Stimulated activated CD4-positive, alpha-beta T cell treated with anti-CD3 and anti-CD28 coated beads, TNF-alpha, amount 100 ng/mL, for 24 hours (primary cell): ENCODE measurements at places on chromosomes 7 and 10.

- peak; percentile 7 for DNase-seq
Measured at GRCh38 chr10:58299580-58299979, 30.6 kb downstream of the CISD1 start.

DNA sequence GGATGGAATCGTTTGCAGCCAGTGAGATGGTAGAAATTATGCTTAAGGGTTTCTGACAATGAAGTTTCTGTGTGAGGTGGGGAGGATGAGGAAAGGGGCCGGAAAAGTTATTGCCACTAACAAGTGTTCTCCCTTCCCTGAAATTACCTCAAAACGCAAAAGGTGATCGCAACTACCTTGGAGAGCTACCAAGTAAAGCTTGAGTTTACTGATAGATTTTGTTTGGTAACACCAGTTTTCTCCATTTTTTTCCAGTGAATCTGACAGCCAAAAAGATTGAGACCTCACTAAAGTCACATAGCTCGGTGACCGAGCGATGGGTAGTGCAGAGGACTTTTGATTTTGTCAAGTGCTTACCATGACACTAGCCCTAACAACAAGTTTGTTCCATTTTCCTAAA is 1.6 kb downstream of the SUV39H2 start:
- no peak for DNase-seq

DNA sequence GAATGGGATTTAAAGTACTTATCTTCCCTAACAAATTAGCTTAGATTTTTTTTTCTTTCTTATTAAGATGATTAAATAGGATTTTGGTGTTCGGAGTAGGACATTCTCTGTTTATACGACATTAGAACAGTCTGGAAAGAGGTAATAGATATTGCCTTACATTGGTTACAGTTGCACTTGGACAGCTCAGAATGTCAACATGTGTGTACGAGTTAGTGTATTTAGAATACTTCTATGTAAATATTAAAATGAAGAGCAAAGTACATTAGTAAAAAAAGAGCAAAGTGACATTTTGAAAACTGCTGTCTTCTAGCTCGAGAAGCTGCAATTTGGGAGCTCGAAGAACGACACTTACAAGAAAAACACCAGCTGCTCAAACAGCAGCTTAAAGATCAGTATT is 51.5 kb downstream of the SLK start:
- no peak for DNase-seq

- DNase-seq = no peak
Measured at GRCh38 chr7:14836006-14836405, 66.5 kb downstream of the DGKB start.

GRCh38 chr7:34019301-34019790 is 114.0 kb downstream of the BMPER start:
- no peak for DNase-seq

GRCh38 chr10:7250236-7250635 is 160.6 kb downstream of the SFMBT2 start:
- no peak for DNase-seq

GRCh38 chr7:47464266-47464665 is 117.6 kb downstream of the TNS3 start:
- no peak for DNase-seq

- DNase-seq = no peak
Measured at GRCh38 chr10:78407966-78408365, 374.3 kb downstream of the RPS24 start.

DNA sequence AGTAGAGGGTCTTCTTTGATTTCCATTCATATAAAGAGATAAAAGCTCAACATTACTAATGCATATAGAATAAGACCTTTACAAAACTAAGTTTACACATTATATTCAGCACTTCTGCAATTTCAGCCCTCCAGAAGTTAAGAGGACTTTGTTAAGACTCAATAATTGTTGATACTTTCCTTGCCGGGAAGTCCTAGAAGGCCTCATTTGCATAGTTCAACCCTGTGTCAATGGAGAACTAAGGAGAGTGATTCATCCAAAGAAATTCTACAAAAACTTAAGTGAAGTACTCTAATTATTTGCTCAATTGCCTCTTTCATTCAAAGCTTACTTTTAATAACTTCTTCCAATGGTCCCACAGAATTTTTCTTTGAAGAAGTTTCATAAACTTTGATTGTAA is 1060.3 kb upstream of the CELF2 start:
- no peak for DNase-seq

DNA sequence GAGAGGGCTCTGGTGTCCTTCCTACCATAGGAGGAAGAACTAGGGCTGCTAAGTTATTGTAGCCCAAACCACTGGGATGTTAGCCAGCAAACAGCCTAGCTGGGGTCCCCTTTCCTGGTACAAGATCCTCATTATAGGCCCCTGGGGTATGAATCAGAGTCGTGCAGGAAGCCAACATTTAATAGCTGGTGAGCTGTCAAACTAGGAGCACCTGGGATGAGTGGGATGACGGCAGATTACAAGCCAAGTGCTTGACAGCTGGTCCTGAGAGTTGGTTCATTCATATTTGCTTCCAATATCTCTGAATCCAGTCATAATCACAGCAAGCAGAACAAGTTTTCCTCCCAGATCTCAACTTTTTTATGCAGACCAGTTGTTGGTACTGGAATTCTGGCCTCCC is 25.1 kb upstream of the DNAJB12 start:
- DNase-seq = no peak

DNA sequence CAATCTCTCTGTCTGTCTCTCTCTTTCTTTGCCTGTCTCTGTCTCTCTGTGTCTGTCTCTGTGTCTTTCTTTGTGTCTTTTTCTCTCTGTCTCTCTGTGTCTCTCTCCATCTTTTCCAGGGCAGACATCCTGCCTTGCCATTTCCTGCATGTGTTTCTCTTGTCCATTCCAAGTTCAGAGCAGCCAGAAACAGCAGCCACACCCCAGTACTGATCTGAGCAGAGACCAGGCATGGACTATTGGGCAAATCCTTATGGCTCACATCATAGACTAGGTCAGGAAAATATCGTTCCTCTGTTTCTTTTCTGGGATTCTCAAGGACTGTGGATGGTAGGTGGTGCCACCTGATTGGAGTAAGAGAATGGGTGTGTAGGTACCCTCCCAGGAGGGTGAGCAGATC is 95.8 kb downstream of the RAMP3 start:
- DNase-seq = no peak

- DNase-seq = no peak
Measured at GRCh38 chr7:93279541-93279940, 47.4 kb downstream of the VPS50 start.

- DNase-seq = no peak
Measured at GRCh38 chr10:52566471-52567246, 205.9 kb downstream of the MBL2 start.

GRCh38 chr7:155798673-155799439 is 13.4 kb downstream of the SHH start:
- DNase-seq = no peak

DNA sequence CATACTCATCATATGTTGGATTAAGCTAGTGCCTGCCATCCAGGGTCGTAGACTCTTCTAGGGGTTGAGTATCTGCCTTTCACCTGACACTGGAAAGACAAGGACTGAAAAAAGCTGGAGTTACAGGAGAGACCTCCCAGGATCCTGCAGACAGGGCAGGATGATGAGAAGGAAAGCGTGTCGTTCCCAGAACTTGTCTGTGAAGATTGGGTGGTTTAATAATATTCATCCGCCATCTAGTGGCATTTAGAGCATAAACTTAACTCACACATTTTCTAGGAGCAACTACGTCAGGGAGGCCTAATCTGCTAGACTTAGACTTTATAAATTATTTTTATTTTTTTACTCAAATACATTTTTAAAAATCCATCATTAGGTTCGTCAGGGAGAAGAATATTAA is 59.6 kb downstream of the ADRB1 start:
- DNase-seq = no peak

GRCh38 chr10:119665901-119666708 is 14.9 kb downstream of the BAG3 start:
- DNase-seq = no peak

DNA sequence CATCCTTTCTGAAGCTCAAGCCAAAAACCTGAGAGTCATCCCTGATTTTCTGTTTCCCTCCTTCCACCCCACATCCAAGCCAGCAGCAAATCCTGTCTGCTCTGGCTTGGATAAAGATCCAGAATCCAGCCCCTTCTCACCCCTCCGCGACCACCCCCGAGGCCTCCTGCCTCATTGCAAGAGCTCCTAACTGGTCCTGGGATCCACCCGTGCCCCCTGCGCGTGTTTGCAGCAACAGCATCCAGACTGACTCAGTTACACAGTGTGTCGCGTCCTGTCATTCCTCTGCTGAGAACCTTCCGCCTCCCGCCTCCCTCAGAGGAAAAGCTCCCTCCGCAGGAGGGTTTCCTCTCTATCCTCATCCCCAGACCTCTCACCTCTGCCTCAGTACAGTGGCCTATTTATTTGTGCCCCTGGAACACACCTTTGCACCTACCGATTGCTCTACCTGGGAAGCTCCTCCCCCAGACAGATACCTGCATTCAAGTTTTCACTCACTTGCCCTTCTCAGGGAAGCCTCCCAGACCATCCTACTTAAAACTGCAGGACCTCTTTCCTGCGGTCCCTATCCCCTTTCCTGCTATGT is 21.6 kb upstream of the GRID1 start:
- DNase-seq = no peak

- no peak for DNase-seq
Measured at GRCh38 chr10:14200698-14201544, 129.8 kb downstream of the FRMD4A start.

DNA sequence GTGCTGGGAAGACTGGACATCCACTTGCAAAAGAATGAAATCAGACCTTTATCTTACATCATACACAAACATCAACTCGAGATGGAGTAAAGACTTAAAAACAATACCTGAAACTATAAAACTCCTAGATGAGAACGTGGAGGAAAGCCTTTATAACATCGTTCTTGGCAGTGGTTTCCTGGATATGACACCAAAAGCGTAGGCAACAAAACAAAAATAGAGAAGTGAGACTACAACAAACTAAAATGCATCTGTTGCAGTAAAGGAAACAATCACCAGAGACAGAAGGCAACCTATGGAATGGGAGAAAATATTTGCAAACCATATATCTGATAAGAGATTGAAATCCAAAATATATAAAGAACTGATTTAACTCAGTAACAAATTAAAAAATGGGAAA is 33.3 kb downstream of the CC2D2B start:
- no peak for DNase-seq
